AG08395 (cell line): ENCODE measurements at places on chromosomes 5 and 9.

- no peak for DNase-seq
These were observed 29.6 kb upstream of the MATR3 start for GRCh38 chr5:139263946-139264345.

DNA sequence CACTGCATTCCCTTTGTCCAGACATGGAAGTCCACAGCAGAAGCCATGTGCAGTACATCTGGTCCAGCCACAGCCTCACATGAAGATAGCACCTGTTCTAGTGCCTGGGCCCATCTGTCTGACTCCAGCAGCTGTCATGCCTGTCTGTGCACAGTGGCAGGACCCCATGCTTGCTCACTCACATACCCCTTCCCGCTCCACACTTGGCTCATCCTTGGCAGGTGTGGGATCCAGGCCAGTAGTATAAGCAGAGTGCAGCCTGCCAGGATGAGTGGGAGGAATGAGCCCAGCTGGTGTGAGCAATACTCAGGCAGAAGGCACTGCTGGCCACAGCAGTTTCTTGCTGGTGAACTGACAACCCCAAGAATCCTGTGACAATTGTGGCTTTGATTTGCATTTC, 168.0 kb downstream of the PRDM9 start:
- no peak for DNase-seq

- no peak for DNase-seq
These were observed 78.3 kb upstream of the ORM1 start for GRCh38 chr9:114244570-114244969.

GRCh38 chr5:68714810-68715209, 379.0 kb upstream of the SLC30A5 start:
- no peak for DNase-seq

DNA sequence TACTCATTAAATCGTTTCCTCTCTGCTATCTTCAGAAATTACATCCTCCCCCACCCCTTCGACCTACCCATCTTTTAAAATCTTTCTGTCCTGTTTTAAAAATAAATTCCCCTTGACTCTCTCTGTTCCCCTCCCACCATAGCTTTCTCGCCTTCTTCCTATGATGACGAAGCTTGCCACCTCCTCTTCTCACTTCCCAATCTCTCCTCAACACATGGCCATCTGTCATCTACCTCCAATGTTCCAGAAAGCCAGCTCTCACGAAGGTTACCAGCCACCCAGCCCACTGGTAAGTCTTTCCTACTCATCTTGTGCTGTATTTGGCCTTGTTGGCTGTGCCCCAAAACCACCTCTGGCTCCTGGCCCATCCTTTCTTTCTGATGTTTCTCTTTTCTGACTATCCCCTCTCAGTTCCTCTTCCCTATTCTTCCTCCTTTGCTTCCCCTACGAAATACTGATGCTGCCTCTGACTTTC, 346.3 kb downstream of the ENC1 start:
- DNase-seq, result no peak

DNA sequence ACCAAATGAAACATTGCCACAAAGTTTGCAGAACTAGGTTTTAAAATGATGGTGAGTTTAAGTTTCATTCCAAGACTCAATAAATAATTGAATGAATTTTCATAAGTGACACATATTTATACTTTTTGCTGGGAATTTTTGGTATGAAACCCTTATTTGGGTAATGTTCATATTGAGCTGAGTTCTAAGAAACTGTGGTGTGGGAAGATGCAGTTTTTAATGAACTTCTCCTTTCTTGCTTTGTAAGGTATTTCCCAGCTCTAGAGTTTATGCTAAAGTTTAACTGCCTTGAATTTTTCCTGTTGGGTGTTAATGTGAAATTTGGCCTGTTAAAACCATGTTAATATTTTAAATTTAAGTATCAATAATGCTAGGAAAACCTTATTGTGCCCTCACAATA, 15.1 kb downstream of the RABGAP1 start:
- DNase-seq, result no peak

GRCh38 chr9:126146254-126147145, 180.1 kb upstream of the MVB12B start:
- DNase-seq, result no peak

GRCh38 chr5:179817890-179818745, 2.6 kb upstream of the SQSTM1 start:
- no peak for DNase-seq
